ENCODE measurements at places on chromosomes 4 and X.

- no peak for DNase-seq
Measured at GRCh38 chr4:79164907-79165610, 160.8 kb downstream of the NAA11 start.

DNA sequence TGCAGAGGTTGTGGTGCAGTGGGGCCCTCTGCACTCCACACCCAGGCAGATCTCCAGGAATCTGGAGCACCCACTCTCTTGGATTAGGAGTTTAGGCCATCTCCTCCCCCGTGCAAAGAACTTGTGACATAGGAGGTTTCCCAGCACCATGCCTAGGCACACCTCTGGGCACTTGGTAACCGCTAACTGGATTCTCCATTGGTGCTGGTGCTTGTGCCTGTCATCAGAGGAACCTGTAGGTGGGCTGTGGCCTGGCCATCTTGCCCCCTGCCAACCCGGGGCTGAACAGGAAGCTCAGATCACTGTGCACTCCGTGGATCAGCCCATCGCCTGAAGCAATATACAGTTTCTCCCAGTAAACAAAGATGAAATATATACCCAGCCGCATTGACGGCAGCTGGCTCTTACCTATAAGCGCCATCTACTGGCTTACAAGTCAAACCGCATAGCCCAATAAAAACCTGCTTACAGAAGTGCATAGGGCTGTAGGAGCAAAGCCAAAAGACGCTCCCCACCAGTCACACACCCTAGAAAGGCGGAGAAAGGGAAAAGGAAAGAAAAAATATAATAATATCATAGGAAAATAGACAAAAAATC, 19.1 kb upstream of the TEX13B start:
- DNase-seq = no peak

DNA sequence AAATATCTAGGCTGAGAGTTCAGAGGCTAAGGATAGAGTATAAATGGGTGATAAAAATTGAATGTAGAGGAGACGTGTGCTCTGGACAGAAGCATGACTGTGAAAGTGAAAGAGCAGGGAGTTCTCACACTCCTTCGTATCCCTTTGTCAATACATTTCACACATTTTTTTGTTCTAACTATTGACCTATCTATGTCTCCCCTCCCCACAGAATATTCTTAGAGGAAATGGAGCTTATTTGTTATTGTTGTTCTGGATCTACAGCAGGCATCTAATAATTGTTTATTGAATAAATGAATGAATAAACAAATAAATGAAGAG, 57.6 kb downstream of the ENPEP start:
- no peak for DNase-seq

GRCh38 chr4:74475091-74475800, 30.3 kb downstream of the AREG start:
- no peak for DNase-seq
